ENCODE measurements at places on chromosomes 3 and 15.

GRCh38 chr15:39286706-39287105 lies 294.2 kb upstream of the THBS1 start:
- DNase-seq, result no peak

GRCh38 chr3:49747792-49748480 lies 24.2 kb upstream of the GMPPB start:
- no peak for DNase-seq

- no peak for DNase-seq
Measured at GRCh38 chr3:29686889-29687592, 406.2 kb downstream of the RBMS3 start.

DNA sequence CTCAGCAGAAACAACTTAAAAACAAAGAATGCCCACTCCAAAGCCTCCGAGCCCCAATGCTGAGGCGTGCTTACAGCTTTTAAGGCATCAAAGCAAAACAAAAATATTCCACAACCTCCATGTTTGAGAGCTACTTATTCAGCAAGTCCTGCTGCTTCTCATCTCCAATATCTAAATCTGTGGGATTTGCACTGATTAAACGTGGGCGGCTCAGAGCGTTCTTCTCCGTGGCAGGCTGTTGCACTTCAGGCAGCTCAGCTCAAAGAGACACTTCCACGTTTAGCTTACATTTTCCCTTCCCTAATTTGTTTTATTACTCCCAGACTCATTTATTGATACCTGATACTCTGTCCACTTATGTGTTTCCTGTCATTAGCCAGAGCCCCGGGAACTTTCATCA lies 282.6 kb upstream of the MCTP2 start:
- no peak for DNase-seq

DNA sequence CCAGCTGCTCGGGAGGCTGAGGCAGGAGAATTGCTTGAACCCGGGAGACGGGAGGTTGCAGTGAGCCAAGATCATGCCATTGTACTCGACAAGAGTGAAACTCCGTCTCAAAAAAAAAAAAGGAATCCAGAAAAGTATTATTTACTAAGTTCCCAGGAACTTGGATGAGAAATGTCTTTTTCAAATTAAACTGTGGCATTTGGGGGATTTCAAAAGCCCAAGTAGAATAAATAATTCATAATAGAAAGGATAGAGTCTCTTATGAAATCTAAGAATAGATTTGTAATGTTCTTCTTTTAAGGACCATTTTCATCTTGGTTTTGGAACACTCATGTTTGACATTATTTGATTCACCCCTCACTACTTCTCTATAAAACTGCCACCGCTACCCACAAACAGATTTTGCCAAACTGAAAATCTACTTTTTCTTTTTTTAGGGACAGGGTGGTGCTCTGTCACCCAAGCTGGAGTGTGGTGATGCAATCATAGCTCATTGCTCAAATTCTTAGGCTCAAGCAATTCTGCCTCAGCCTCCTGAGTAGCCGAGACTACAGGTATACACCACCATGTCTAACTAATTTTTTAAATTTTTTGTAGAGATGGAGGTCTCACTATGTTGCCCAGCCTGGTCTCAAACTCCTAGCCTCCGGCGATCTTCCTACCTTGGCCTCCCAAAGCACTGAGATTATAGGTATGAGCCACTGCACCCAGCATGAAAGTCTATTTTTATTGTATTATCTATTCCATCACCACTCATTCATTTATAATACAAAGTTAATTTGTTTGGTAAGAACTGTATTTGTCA lies 99.3 kb downstream of the SENP2 start:
- no peak for DNase-seq

- DNase-seq, result no peak
Measured at GRCh38 chr15:69526081-69527061, 73.8 kb downstream of the RPLP1 start.

DNA sequence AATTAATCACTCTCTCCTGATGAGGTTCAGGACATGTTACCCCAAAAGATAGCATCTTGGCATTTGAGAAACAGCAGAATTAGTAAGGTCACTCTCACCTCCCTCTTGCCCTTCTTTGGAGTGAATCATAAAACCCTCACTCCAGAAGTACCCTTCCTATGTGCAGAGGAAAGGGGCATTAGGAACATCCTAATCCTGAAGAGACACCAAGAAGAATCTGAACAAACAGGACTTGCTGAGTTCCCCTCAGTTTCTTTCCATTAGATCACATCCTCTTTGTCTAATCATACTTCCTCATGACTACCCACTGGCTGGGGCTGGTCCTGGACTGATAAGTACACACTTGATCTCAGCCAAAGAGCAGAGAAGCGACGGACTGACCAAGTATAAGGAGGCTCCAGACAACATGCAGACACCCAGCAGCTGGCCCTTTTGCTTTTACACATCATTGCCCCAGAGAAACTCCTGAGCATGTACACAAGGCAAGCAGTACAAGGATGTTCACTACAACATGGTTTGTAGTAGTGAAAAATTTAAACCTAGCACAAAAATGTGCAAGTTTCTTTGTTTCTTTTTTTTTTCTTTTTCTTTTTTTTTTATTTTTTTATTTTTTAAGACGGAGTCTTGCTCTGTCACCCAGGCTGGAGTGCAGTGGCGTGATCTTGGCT lies 15.0 kb upstream of the TM6SF1 start:
- DNase-seq, result peak; percentile 41

- no peak for DNase-seq
Measured at GRCh38 chr3:171198781-171199472, 172.4 kb upstream of the SLC2A2 start.

DNA sequence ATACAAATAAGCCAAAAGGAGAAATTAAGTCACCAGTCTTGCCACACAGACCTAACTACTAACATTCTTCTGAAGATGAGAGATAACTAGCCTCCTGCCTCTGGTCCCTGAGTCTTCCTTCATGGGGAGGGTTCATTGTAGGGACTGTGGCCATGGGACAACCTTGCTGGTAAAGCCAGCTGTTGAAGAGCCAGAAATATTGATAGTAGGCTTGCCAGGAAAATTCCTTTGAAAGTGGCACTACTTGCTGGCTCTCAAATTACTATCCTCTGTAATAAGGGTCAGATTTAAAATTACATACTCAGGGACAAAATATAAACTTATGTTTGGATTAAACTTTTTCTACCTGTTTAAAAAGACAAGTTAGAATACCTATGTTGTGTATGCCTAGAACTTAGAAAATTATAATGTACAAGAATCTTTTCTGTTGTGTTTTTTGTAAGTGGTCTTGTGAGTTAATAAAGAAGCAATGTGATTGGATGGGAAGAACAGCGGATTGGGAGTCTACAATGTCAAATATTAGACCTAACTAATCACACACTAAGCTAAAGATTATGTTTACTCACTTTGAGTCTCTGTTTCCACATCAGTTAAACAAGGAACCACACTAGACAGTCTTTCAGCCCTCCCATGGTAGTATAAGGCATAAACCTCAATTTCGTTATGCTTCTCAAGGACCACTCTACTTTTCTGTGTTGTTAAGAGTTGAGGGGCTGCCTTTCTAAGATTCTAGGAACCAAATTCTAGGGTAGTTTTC lies 60.0 kb upstream of the TRIM71 start:
- no peak for DNase-seq

GRCh38 chr3:13673207-13673606 lies 124.3 kb downstream of the FBLN2 start:
- DNase-seq, result no peak

GRCh38 chr3:111351334-111351733 lies 190.7 kb upstream of the CD96 start:
- no peak for DNase-seq

GRCh38 chr15:85690561-85691231 lies 104.0 kb downstream of the KLHL25 start:
- no peak for DNase-seq

- DNase-seq, result no peak
Measured at GRCh38 chr15:80977627-80978036, 12.0 kb downstream of the MESD start.

GRCh38 chr15:100690795-100691158 lies 88.4 kb downstream of the ASB7 start:
- DNase-seq, result no peak

DNA sequence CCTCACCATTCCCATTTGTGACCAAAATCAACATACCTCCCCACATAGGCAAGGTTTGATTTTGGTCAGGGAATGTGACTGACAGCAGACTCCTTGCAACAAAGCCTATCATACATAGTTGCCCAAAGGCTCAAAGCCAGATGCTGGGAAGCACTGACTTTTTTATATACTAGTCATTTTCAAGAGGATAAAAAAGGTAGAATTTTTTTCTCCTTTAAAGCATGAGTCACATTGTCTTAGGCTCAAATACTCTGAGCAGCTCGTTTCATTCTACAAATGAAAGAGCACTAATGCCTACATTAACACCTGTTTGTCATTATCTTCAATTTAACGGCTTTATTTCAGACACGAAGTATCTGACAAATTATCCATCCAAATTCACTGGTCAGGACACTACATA lies 36.2 kb downstream of the ICE2 start:
- no peak for DNase-seq

GRCh38 chr3:189292667-189293484 lies 121.1 kb downstream of the TPRG1 start:
- DNase-seq, result no peak

- DNase-seq, result no peak
Measured at GRCh38 chr3:100662113-100662823, 47.0 kb upstream of the TFG start.

GRCh38 chr3:61940236-61940635 lies 378.9 kb downstream of the PTPRG start:
- DNase-seq, result no peak

DNA sequence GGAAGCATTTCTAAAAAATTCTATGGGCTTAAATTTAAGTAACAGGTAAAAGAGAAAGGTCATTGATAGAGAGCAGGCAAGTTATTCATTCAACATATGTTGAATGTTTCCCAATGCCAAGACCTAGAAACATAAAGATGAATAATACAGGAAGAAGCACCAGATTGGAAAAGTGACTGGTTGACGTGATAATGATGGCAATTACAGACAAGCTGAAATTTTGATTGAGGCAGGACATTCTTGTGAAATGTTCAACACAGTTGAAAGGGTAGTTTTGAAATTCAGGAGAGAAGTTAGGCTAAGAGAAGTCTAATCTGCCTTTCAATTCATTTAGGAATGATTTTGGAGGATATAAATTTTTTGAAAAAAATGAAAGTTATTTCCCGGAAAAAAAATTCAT lies 536.3 kb upstream of the NAALADL2 start:
- no peak for DNase-seq

GRCh38 chr3:56790016-56790821 lies 11.5 kb downstream of the ARHGEF3 start:
- DNase-seq, result no peak

- peak; percentile 37 for DNase-seq
Measured at GRCh38 chr15:90839187-90840071, 29.0 kb upstream of the FURIN start.

DNA sequence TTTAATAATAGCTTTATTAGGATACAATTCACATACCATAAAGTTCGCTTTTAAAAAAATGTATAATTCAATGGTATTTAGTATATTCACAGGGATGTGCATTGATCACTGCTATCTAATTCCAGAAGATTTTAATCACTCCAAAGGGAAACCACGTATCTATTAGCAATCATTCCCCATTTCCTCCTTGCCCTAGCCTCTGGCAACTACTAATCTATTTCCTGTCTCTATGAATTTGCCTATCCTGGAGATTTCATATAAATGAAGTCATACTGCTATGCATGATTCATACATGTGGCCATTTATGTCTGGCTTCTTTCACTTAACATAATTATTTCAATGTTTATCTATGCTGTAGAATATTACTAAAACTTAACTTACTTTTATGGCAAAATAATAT lies 32.0 kb upstream of the CASR start:
- peak; percentile 29 for DNase-seq

- peak; percentile 77 for DNase-seq
Measured at GRCh38 chr3:112056451-112056929, 22.0 kb downstream of the TMPRSS7 start.

- no peak for DNase-seq
Measured at GRCh38 chr3:12484983-12485327, 675 bp downstream of the TSEN2 start.

DNA sequence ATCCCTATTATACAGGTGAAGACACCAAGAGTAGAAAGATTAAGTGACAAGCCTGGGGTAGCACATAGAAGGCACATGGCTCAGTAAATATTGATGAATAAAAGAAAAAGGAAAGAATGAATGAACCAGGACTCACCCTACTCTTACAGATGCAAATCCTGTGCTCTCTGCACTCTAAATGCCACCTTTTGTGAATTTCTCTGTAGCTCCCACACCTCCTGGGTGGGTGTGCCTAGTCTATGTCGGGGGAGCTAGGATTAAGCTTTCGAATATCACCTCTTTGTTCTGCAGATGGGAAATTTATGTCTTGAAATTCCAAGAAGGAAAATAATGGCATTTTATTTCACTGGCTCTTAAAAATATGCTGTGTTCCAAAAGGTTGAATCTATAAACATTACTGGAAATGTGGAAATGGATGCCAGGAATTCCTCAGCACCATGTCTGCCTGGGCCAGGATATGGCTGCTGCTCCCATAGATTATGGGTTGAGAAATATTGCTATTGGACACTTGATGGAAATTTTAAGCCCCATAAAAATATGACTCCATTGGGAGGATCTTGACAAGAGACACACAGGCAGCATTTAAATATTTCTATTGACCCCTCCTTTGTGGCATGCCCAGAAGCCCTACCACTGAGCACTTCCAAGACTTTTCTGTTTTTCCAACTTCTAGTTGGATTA lies 43.3 kb downstream of the CCNB2 start:
- no peak for DNase-seq

DNA sequence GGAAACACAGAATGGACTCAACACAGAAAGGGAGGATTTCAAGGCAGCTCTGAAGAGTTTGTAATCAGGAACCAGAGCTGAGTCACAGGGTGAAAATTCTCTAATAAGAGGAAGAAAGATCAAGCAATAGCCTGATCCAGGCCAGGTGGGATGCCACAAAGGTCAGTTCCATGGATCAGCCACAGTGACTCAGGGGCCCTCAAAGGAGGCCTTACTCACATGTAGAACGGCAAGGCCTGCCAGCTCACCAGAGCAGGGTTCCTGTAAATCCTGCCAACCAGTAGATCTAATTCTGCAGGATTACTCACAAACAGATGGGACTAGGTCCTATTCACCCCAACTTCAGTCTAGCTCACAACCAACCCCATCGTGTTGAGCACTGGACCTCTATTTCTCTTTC lies 78.3 kb upstream of the PPP2R3A start:
- no peak for DNase-seq

GRCh38 chr15:33503681-33504080 lies 192.9 kb downstream of the RYR3 start:
- DNase-seq, result no peak

- peak; percentile 37 for DNase-seq
Measured at GRCh38 chr3:10933805-10934481, 58.6 kb upstream of the SLC6A1 start.

Data from epithelial cell of prostate (primary cell).